Stomach (tissue), 19 donors: ENCODE measurements at places on chromosomes 3 and 15. TPM values are rescaled to one million over a fixed set of nuclear protein-coding genes. Genes with fewer than 3 reads are reported as not detected.

DNA sequence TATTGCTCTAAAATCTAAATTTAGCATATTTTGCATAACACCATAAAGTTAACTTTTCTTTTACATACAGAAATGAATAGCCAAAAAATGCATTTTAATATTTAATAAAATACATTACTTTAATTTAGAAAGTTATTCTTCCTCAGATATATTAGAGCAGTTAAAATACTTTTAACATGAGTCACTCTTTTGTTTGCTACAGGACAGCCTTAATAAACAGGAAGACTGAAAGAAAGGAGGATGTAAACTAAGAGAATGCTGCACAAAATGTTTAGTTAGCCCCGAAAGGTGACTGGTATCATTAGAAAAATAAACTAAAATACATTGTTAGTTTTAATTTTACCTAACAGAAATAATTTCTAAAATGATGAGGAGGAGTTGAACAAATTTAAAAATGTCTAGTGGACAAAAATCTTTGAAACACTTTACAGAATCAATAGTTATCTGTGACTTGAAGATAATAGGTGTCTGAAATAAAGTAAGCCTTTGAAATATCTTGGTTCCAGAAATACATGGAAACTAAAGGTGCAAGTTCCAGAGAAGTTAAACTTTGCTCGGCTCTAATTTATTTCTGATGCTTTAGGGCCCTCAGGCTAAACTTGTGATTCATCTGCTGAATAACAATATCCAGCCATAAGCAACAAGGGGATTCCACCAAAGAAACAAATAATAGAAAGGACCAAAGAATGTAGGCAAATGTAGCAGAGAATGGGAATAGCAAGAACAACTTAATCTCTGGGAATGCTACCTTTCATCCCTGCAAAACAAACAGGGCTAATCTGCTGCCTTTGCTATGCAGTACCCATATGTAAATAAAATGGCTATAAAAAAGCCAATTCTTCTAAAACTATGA, 138.3 kb upstream of the UBP1 start:
- no peak for DNase-seq

GRCh38 chr3:16529264-16529663, 15.8 kb upstream of the RFTN1 start:
- DNase-seq, result no peak

The ACVR2B gene
- 2.3 TPM for total RNA-seq

The ZNF502 gene
- total RNA-seq, result 1.3 TPM
